ENCODE measurements at places on chromosomes 2 and 18. TPM values are rescaled to one million over a fixed set of nuclear protein-coding genes. Genes with fewer than 3 reads are reported as not detected.
A peak's percentile ranks its signal among the peaks of the same experiment; 100 is the strongest.

Gene CYP1B1
- total RNA-seq: 146 TPM

Gene ARMC9
- 94.4 TPM for total RNA-seq

Gene FAM237A
- total RNA-seq: not detected

Gene ABCB11
- not detected for total RNA-seq

Gene POTEJ
- not detected for total RNA-seq

Gene DYNAP
- not detected for total RNA-seq

Gene GPAT2
- 10.2 TPM for total RNA-seq

Gene ANKRD30B
- 2.7 TPM for total RNA-seq

Gene NCKAP1
- total RNA-seq: 76.4 TPM

Gene MSH6
- total RNA-seq: 82.5 TPM

DNA sequence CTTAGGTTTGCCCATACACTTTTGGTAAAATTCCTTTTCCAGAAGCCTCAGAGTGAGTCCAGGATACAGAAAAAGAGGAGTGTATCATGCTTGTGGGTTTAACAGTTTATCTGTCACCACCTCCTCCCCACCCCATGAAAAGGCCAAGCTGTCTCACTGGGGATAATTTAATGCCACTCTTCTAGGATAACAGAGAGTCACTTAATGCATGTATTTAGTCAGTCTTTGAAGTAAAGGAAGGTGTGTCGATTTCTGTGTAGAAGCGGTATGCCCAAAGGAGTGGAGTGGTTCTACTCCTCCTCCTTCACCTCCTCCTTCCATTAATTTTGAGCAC, 116.4 kb downstream of the QPCT start:
- no peak for DNase-seq

GRCh38 chr18:8522756-8523155, 86.5 kb upstream of the RAB12 start:
- DNase-seq: no peak

DNA sequence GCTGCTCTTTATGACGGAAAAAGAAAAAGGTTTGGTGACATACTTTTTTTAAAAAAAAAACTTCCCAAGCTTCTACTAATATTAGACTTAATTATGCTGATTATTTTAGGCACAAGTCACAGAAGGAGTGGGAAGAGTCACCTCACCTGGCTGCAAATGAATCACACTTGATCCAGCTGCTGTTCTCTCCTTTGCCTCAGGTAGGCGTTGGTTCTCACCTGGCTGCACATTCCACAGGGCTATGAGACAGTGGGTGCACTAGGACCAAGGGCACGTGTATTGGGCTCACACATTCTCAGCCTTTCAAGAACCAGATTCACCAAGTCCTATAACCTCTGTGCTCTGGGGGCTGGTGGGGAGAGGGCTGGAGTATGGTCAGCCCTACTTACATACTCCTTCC, 93.3 kb downstream of the TGFA start:
- DNase-seq: no peak

GRCh38 chr18:434410-434809, 66.1 kb downstream of the COLEC12 start:
- peak; percentile 81 for DNase-seq

DNA sequence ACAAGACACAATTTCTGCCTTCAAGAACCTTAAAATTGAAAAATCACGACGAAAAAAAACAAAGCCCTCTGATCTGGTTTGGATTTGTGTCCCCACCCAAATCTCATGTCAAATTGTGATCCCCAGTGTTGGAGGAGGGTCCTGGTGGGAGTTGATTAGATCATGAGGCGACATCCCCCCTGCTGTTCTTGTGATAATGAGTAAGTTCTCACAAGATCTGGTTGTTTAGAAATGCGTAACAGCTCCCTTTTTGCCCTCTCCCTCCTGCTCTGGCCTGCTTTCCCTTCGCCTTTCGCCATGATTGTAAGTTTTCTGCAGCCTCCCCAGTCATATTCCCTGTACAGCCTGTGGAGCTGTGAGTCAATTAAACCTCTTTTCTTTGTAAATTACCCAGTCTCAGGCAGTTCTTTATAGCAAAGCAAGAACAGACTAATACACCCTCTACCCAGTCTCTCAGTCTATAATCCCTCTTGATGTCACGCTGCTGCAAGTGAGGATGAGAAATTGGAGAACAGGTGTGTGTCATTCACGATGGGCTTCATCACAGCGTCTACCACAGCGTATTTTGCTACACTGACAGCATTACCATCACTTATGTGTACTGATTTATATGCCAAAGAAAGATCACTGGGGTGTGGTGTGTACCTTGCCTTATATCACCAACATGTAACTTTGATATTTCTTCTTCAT, 330.7 kb downstream of the MTX2 start:
- no peak for DNase-seq

GRCh38 chr2:212991120-212991519, 160.3 kb downstream of the IKZF2 start:
- DNase-seq: no peak

- no peak for DNase-seq
These were observed 86.0 kb downstream of the TPO start for GRCh38 chr2:1499033-1499795.

DNA sequence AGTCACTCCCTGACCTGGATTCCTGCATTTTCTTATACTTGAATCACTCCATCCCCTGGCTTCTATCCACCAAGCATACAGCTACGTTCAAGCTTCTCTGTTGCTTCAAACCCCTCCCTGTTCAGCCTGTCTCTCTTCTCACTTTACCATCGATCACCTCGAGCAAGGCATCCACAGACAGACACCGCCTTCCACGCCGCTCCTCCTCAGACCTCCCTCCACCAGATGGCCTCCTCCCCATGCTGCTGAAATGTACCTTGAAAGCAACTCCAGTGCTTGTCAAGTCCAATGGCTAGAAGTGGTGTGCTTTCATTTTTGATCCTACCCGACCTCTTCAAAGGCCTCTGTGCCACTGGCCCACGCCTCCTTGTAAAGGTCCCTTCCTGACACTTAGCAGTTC, 131.3 kb upstream of the ACAA2 start:
- DNase-seq: peak; percentile 11

DNA sequence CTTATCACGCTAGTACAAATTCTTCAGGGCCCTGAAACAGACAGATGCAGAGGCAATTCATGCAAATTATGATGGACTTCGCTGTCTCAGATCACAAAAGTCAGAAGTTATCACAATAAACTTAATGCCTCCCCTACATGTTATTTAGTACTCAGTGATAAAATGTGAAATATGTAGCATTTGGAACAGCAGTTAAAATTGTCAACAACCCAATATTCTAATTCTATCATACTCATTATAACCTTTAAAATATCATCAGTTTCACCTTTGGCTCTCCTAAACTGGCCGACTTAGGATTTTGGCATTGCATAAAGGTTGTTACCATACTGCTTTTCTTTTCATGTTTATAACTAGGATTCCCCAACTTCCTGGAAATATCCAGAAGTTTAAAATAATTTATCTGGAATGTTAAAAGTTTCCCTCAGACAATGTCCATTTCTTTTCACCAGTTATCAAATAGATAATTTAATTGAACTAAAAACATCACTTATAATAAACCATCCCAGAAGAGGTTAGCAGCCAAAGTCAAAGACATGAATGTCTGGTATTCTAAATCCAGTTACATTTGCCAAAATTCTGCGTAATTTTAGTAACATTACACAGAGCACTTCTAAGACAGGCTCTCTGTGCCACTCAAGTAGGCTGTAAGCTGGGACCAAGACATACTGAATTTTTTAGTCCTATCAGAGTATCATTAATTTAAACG, 239.8 kb downstream of the RBM43 start:
- peak; percentile 66 for DNase-seq

GRCh38 chr2:157875641-157876065, 477 bp downstream of the ACVR1 start:
- DNase-seq: peak; percentile 4

- no peak for DNase-seq
These were observed 223.5 kb downstream of the HDAC4 start for GRCh38 chr2:239177325-239177724.

DNA sequence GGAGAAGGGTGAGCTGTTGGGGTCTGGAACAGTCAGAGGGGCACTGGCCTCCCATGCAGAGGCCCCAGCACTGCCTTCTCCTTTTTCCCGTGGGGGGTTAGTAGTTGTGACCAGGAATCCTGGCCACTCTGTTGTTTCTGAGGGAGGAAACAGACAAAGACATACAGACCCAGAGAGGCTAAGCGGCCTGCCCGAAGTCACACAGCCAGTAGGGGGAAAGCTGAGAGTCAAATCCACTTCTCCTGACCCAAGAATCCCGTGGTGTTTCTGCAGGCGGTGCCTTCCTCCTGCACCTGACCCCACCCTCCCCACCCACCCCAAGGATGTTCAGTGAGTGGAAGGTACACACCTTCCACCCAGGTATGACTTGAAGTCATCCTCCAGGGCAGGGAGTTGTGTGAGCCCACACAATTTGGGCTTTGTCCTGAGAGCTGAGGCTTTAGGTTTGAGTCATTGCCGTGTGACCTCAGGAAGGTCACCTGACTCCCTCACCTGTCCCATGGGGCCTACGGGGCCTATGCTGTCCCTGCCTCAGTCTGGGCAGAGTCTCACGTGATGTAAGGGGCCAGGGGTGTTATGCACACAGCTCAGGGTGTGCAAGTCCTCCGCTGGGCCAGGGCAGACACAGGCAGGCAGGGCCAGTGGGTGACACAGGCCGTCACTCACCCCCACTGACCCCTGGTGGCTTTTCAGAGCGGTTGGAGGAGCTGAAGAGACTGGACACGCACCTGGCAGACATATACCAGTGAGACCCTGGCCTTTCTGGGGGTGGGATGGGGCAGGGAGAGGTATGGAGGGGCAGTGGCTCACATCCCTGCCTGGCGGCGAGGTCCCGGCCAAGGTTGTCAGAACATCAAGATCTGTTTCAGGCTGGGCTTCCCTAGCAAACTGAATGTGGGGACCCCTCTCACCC, 5.0 kb downstream of the NT5DC4 start:
- DNase-seq: no peak

DNA sequence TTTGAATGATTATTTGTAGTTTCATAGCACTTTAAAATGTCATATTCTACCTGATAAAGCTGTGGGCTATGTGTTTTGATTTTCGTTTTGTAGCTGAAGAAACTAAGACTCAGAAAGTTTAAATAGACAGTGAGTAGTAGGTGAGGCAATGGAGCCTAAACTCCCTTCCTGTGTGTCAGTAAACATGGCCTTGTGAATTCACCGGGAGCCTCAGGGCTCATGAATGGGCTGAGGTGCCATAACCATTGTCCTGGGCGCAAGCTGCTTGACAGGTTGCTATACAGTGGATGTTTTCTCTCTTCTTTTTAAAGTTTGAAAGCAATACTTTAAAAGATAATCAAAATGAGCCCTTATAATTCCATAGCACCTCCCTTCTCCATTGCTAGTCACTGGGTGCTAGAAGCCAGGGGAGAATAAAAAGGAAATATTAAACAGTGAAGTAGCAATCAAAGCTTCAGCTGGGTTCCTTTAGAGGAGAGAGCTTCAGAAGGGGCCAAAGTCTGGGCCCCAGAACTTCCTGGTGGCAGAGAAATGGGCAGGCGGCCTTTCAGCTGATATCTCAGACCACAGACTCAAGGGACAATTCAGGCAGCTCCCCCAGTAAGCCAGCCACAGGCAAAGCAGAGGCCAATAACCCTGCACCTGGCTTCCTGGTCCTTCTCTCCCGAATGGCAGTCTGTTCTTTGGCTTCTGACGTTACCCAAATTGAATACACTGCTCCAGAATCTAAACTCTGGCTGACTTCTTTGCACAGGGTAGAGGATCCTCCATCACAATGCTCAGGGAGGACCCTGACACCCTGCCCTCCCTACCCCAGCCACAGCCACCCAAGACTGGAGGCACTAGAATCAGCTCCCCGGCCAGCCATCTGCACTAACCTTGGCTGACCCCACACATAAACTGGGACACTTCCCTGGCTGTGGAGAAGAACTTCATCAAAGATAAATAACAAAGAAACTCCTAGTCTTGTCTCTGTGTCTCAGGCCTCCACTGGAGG, 51.8 kb upstream of the NPAS2 start:
- no peak for DNase-seq

DNA sequence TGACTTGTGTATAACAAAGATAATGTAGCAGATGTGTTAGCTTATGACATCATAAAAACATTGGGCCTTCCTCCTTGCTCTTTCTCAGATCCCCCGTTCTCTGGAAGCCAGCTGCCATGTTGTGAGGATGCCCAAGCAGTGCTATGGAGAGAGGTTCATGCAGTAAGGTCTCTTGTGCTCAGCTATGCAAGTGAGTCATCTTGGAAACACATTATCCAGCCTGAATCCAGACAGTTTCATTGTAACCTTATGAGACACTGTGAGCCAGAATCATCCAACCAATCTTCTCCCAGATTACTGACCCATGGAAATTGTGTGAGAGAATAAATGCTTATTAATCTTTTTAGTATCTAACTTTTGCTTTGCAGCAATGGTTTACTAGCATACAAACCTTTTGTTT, 60.8 kb downstream of the ST6GAL2 start:
- DNase-seq: no peak

GRCh38 chr18:12306752-12307700, 1.0 kb upstream of the TUBB6 start:
- peak; percentile 78 for DNase-seq

DNA sequence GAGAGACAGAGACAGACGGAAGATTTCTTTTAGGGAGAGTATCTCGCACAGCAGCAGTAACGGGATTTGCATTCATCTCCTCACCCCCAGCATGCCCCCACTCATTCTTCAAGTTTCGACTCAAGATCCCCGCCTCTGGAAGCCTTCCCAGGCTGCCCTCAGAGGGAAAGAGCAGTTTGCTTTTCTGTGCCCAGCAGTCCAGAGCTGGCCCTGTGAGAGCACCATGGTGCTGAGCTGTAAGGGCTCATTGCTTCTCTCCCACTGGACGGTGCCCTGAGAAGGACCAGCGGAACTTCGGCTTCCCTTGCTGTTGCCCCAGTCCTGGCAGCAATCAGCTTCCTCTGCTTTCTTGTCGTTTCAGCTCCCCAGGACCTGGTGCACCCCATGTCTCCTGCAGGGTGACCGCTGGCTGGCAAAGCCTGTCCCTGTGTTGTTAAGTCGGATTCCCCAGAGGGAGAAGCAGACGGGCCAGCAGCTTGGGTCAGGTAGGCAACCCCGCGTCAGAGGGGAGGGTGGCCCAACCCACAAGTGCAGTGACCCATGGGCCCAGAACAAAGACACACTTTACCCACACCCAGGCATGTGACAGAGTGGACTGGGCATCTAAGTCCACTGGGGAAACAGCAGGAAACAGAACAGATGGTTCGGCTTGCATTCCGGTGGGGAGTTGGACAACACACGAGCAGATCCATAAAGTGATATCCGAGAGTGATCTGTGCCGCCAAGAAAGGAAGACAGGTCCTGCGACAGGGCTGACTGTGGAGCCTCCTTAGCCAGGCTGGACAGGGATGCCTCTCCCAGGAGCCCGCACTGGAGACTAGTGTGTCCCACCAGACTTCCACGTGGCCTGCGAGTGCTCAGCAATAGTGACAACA, 36.6 kb downstream of the TMEM177 start:
- no peak for DNase-seq

GRCh38 chr2:96772903-96773671, 12.4 kb downstream of the CNNM4 start:
- DNase-seq: no peak

GRCh38 chr2:75337016-75337415, 137.7 kb upstream of the TACR1 start:
- no peak for DNase-seq

GRCh38 chr18:45439851-45440645, 175.2 kb upstream of the SLC14A2 start:
- DNase-seq: no peak

- no peak for DNase-seq
These were observed 101.0 kb downstream of the FAM210A start for GRCh38 chr18:13625355-13625754.

Measured in fibroblast of the aortic adventitia (primary cell).